Stimulated activated CD4-positive, alpha-beta T cell treated with anti-CD3 and anti-CD28 coated beads, Interleukin-2, amount 100 ng/mL, for 48 hours (primary cell): ENCODE measurements at places on chromosomes 12 and 14.

DNA sequence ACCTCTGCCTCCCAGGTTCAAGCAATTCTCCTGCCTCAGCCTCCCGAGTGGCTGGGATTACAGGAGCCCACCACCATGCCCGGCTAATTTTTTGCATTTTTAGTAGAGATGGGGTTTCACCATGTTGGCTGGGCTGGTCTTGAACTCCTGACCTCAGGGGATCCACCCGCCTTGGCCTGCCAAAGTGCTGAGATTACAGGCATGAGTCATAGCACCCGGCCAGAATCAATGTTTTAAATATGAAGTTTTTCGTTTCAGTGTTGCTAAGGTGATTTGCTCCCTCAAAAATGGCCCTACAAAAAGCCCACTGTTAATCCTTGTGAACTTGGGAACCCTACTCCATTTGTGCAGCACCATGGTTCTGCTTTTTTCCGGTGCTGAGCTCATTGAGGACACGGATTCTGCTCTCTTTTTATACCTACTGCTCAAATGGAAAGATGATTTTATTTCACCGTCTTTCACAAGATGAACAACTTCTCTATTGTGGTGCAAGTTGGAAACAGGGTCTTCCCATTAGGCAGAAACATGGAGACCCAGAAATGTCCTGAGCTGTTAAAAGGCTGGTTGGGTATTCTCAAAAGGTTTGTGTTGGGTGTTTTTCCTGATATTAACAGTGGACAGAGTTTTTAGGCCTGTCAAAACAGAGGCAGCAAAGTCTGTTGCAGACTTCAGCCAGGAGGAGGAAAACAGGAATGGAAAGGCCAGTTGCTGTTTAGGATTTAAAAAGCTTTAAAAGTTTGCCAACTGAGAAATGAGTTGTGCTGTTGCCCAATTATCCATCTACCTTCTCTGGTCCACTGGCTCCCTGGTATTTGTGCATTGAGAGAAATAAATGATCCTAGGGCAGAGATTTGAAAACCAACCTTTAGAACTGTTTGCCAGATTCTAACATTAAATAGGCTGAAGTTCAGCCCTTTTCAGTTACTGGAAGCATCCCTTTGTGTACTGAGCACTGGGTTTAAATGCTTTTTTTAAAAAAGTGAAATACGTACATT lies 85.8 kb downstream of the ATP23 start:
- no peak for DNase-seq

GRCh38 chr12:41325336-41325735 lies 137.2 kb downstream of the PDZRN4 start:
- DNase-seq = no peak

DNA sequence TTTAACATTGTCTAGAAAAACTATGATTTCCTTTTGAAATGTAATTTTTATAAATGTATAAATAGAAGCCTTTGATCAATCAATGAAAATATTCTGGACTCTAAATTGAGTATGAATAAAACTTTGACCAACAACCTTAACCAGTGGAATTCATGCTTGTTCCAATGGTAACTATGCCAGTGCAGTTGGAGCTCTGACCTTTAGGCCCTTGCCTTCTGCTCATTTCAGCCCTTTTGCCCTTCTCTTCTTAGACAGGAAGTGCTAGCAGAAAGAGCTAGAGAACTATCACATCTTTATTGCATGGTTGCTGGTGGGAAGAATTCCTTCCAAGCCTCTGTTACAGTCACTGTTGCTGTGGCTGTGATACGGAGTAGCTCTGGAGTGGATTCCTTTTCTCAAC lies 39.7 kb downstream of the TTC8 start:
- no peak for DNase-seq

- no peak for DNase-seq
Observed at GRCh38 chr12:34163443-34163842, 141.1 kb downstream of the ALG10 start.

DNA sequence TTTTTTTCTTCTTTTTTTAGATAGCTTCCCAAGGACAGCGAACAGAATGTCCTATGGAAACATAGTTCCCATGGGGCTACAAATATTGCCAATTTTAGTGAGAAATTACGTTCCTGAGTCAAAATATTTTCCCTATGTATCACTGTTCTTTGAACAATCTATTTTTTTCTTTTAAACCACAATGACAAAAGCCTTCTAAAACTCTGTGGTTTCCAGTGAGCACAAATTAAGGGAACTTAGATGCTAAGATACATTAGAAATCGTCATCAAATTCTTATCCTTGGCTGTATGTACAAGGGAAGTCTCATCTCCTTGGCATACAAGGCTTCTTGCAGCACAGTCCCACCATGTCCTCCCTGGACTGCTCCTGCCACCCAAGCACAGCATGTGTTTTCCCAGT lies 17.9 kb downstream of the CPM start:
- no peak for DNase-seq

- no peak for DNase-seq
Observed at GRCh38 chr12:6605421-6606330, 1.5 kb downstream of the CHD4 start.

DNA sequence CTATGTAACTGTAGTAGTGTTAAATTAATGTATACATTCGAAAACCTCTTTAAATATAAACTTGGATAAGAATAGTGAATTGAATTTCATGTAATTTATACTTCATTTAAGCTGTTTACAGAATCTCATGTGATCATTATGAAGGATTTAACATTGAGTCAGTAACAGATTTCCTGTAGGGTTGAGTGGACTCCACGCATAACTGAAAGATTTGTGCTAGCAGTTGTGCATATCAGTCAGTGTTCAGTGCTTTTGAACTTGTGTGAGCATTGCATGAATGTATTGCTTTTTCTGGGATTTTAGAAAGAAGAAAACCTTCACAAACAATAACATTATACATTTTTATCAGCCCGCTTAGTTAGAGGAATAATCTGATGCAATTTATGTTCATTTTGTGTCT lies 1435.3 kb downstream of the LRFN5 start:
- DNase-seq = no peak

DNA sequence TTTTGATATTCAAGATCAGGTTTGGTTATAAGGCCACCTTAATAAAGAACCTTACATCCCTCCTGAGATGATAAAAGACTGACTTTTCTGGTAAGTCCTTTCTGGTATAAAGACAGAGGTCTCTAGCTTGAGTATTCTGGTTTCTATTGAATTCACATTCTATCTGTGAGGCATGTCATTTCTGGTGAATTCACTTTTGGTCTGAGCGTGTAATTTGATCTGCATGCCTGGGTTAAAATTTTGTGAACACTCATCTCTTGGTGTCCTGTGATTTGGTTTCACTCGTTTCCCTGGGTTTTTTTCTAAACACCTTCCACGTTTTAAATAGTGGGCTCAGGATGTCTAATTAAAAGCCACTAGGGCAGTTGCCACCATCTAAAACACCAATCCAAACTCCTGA lies 12.2 kb downstream of the EIF5 start:
- no peak for DNase-seq

DNA sequence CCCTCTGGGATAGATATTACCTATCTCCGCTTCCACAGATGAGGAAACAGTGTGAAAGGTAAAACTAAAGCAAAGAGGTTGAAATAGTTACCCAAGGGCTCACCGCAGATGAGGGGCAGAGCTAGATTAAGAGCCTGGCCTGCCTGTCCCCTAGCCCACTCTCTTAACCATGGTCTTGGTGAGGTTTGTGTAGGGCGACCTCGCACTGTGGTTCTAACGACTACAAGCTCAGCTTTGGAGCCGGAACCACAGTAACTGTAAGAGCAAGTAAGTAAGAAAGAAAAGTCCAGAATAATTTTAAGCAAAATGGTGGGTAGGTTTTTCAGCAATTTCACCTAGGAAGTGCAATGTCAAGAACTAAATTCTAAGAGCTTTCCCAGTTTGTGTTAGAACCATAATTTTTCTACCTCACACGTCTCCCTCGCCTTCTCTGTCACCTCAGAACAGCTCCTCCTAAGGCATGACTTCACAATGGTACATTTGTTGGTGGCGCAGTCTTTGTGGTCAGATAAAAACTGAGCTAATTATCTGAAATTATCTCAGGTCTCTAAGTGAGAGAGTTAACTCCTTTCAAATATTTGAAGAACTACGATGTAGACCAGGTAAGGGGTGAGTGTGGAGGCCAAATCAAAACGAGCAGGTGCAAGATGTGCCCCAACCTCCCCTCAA lies 64.8 kb downstream of the DAD1 start:
- no peak for DNase-seq

- no peak for DNase-seq
Observed at GRCh38 chr12:49903351-49903699, 375 bp downstream of the FAIM2 start.

DNA sequence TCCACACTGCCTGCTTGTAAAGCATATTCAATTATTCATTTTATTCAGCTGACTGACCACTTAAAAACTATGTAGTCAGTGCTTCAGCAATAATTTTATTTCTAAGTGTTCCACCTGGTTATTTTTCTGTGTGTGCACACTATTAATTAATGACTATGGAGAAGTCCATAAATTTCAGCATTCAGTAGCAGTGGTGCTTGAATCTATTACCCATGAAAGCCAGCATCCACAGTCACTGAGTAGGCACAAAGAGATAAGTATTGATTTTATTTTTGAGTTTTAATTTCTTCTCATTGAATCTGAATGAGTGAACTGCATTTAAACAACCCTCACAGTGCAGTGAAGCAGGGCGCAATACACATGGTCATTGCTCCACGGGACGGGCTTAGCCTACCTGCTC lies 643.1 kb downstream of the GALC start:
- no peak for DNase-seq

DNA sequence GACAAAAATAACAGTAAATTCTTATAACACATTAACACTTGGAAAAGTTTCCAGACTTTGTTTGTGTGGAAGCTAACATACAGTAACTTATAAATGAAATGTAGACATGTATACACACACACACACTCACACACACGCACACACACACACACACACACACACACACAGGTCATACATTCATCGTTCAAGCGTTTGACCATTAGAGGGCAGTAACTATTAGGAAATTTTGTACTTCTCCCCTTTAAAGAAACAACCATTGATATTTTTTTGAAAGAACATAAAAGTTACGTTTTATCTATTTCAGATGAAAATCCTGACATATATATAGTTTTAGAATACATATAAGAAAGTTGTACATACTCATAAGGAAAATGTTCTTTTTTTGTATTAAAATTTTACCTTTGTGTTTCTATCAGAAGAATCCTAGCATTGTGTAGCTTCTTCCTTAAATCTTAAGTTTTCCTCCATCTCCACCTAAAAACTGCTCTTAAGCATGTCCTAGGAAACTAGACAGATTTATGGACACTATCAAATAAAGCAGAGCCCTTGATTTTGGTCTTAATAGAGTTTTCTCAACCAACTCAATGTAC lies 29.0 kb downstream of the PTPRQ start:
- no peak for DNase-seq

GRCh38 chr14:86035882-86036281 lies 505.9 kb downstream of the FLRT2 start:
- no peak for DNase-seq

GRCh38 chr12:127888943-127889719 lies 377.8 kb upstream of the TMEM132C start:
- DNase-seq = no peak

- no peak for DNase-seq
Observed at GRCh38 chr12:103757248-103757647, 83.8 kb downstream of the NT5DC3 start.
